ENCODE measurements at places on chromosomes 3 and 15.

GRCh38 chr15:86571873-86572272 lies 492.2 kb downstream of the AGBL1 start:
- DNase-seq: no peak

DNA sequence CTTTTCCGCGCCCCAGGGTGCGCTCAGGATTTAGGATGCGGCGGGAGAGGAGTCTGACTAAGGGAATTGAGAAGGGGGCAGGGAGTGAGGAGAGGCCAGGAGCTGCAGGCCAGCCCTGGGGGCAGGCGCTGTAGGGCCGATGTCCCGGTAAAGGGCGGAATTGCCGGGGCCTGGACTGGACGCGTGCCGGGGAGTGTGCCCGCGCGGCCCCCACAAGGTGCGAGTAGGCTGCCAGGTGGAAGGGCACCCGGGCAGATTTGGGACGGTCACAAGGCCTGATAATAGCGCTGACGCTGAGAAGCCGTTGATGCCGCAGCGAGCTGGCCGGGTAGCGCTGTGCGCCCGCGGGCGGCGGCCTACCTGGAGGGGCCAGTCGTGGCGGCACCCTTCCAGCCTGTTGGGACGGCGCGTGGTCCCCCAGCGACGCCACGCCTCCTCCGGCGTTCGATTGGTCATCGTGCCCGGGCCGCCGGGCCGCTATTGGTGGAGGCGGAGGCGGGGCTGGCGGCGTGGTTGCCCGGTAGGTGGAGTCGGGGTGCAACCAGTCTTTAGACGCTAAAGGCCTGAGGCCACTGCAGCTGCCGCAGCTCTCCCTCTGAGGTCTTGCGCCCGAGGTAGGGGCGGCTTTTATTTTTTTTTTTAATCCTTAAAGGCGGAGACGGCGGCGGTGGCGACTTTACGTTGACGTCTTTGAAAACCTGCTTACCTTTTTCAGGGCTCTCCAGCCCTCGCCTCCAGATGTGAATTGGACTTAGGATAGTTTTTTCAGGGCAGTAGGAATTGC lies 903 bp downstream of the SLC25A38 start:
- DNase-seq: peak; percentile 97

DNA sequence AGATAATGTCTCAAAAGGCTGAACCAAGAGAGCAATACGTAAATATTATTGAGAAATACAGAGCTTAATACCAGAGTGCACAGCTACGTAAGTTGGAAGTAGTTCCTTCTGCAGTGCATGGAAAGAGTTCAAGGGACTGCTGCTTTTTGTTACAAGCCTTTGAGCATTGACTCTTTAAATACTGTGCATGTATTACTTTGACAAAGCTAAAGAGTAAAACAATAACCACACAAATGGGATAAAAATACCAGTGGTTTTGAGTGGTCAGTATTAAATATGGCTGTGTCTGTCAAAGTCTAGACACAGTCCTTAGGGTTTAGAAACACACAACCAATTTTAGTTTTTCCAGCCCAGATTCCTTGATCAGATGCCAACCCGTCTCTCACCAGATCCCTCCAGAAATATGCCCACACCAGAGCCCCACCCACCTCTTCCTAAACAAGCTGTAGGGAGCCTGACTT lies 62.1 kb downstream of the SSR3 start:
- DNase-seq: no peak

DNA sequence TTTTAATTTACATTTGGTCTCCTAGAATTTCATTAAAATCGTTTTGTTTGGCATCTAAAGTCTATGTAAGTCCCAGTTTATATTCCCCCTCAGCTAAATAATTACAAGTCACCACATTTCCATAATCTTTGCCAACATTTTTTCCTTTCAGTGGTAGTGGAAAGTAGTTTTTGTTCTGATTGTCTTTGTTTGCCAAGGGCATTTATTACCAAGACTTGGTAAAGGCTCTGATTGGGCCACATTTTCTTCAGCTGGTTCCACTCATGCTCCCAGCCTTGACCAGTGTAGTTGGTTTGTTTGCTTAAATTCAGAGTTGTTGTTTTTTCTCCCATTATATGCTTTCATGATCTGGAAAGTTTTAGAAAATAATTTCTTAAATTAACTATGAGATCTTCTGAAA lies 153.4 kb upstream of the MME start:
- DNase-seq: no peak

- no peak for DNase-seq
These were observed 280.7 kb downstream of the NFKBIZ start for GRCh38 chr3:102129760-102130608.

- no peak for DNase-seq
These were observed 14.0 kb downstream of the FAM227B start for GRCh38 chr15:49606594-49606993.

- no peak for DNase-seq
These were observed 37.6 kb upstream of the TRIM71 start for GRCh38 chr3:32780071-32780734.

- no peak for DNase-seq
These were observed 3.6 kb upstream of the USP19 start for GRCh38 chr3:49124203-49124602.

DNA sequence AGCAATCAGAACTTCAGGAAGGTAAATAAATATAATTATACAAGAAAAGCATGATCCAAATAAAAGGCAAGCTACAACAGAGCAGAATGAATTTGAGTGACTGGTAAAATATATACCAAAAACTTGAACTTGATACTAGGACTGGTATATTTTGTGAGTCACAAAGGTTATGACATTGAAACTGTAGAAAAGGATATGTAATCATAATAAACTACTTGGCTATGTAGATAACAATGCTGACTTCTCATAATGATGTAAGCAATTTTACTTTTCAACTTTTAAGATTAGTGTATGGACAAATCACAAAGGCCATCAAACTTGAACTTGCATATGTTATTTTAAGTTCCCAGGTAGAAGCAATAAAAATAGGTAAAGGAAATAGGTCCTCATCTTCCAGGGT lies 384.5 kb upstream of the NECTIN3 start:
- DNase-seq: no peak

DNA sequence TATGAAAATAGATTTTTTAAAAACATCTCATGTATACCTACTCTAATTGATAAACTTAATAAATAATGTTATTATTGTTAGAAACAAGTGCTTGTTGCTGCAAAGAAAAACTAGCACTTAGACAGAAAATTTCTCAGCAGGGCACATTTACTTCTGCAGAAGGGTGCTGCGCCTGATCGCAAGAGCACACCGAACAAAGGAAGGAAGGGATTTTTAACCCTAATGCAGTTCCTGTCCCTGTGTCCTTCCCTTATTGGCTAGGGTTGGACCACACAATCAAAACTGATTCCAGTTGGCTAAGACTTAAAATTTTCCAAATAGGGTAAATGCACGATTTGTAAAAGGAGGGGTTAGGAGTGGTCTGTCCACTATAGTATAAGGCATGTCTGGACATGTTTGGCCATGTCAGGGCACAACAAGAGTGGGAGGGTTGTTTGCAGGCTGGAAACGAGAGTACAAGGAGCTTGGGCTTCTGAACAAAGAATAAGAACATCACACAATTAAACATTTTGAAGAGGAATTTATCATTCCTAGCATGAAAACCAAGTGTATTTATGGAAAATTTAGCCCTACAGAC lies 4.7 kb downstream of the DTWD1 start:
- no peak for DNase-seq

DNA sequence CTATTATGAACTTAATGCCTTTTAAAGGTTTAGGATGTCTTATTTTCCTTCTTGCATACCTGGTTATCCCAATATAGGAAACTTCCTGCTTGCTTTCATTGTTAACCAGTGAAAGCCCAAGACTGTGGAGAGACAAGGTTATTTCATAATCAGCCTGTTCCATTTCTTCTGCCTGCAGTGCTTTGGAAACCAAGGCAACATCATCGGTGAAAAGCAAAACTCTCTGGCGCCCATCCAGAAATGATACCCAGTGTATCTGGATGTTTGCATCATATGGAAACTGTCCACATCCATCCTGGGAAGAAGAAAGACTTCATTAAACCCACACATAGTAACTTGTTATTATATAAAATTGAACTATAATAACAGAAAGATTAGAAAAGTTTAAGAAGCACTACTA lies 170.1 kb downstream of the VPS13C start:
- no peak for DNase-seq

DNA sequence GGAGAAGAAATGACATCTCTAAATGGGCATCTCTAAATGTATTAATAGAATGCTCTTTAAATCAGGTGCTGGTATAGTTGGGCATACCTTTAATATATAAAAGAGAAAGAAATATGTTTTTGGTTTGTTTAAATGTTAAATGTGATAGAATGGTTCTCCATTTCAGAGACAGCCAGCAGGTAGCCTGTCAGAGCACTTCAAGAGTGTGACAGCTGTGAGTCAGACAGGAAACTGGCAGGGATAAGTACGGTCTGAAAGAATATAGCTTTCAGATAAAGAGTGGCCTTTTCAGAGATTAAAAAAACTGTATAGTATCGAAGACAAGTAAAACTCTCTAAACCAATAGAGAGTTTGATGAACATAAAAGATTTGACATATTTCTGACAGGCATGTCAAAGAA lies 654.1 kb downstream of the IGSF11 start:
- DNase-seq: no peak

DNA sequence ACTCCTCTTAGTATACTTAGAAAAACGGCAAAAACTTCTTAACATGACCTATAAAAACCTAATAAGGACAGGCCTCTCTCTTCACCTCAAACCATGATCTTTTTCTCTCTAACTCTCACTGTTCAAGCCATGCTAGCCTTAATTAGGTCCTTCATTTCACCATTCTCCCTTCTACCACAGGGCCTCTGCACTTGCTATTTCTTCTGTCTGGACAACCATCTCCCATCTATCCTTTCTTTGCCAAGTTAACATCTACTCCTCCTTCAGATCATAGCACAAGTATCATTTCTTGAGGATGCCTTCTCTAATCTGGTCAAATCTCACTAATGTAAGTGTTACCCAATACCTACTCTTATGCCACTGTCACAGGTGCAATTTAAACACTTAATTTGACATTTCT lies 39.1 kb downstream of the TMCC1 start:
- no peak for DNase-seq

GRCh38 chr15:99721104-99721778 lies 12.0 kb downstream of the LYSMD4 start:
- peak; percentile 25 for DNase-seq

DNA sequence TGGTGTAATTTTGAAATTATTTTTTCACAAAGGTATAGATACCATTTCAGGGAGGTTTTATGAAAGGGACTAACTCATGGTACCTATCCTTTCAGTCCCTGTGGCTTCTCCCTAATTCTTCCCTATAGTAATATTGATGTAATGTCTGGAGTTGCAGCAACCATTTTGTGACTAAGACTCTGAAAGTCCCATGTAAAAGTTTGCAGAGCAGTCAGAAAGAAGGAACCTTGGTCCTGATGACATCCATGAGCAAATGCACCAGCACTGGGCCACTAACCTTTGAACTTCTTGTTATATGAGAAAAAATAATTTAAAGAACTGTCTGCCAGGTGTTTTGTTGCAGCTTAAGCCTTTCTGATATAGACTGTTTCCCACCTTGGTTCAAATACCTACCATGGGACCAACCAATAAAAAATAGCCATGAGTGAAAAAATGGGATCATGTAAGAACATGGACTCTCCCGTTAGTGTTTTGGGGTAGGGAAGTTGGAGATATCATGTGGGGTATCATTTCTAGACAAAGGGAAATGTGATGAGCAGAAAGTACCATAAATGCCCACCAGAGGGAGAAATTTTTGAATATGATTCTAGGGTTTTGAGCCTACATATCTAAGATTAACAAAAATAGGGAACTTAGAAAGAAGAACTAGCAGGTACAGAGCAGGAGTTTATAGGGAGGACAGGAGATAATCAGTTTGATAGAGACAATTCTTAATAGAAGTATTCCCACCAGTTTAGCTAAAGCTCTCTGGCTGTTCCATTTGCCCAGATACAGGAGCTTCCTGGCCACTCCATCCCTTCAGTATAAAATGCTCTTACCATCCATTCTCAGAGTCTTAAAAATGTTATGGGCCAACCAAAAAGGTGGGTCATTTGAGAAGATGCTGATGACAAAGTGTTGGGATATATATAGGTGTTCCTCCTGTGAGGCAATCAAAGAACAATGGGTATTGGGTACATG lies 3.4 kb upstream of the CPOX start:
- no peak for DNase-seq

DNA sequence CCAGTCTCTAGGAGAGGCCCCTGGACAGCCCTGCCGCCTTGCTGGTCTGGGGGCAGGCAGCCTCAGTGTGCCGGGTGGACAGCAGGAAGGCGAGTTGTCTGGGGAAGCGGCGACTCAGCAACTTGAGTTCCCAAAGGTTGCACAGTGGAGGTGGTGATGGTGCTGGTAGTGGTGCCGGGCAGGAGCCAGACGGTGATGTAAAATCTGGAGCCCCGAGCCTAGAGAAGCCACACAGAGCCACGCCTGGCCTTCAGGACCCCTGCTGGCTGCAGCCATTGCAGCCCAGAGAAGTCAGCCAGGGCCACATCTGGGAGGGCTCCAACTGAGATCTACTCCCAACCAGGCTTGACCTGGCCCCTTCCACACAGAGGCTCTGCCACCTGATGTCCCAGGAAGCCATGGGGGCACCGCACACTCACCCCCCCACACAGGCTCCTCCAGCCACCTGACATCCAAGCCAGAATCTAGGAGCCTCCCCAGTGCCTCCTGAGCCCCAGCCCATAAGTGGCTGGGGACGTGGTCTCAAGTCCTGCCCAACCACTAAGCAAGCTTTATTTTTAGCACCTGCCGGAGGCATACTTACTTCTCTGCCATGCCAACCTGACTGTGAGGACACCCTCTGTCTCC lies 8.8 kb downstream of the C3orf22 start:
- peak; percentile 17 for DNase-seq

- no peak for DNase-seq
These were observed 177.9 kb downstream of the ANXA2 start for GRCh38 chr15:60219866-60220265.

GRCh38 chr15:70259640-70260508 lies 162.2 kb upstream of the TLE3 start:
- peak; percentile 42 for DNase-seq

- no peak for DNase-seq
These were observed 60.0 kb upstream of the SEC13 start for GRCh38 chr3:10380906-10381305.

- no peak for DNase-seq
These were observed 377.2 kb upstream of the SGO1 start for GRCh38 chr3:20563251-20563650.

DNA sequence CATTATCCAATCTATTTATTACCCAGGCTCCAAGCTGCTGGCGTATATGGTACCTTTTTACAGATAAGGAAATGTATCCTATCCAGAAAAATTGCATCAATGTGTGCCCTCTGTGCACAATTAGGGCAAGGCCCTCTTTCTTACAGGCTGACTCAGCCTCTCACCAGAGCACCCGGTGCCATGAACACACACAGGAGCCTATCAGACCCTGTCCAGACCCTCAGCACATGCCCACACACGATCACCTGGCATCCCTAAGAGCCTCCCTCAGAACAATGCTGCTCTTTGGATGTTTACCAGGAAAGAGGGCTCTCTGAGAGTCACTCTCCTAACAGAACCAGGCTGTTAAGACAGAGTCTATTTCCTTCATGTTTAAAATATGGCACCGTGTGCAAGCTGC lies 460.0 kb upstream of the TBL1XR1 start:
- no peak for DNase-seq
